Kidney (tissue), 22 donors: ENCODE measurements at places on chromosomes 16 and 17. TPM values are rescaled to one million over a fixed set of nuclear protein-coding genes. Genes with fewer than 3 reads are reported as not detected.

DNA sequence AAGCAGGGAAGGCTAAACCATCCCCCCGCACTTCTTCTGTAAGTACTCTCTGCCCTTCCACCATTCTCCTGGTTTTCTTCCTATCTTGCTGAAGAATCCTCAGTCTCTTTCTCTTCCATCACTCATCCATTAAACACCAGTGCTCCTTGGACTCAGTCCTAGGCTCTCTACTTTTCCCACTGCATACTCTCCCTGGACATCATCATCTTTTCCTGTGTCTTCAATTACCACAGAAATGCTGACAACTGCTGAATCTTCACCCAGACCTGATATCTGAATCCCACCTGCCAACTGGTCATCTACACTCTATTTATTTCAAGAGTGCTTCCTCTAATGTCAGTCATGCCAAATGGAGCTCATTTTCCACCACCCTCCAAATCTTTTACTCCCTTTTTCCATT is 53.8 kb upstream of the ARL6IP1 start:
- DNase-seq = no peak

- no peak for DNase-seq
Observed at GRCh38 chr16:85670840-85671239, 17.9 kb downstream of the GINS2 start.

Gene CACNG5
- not detected for total RNA-seq

Gene SREBF1
- total RNA-seq = 48.3 TPM

Gene EFCAB13
- 18.8 TPM for total RNA-seq

GRCh38 chr16:4769306-4769638 is 2.3 kb upstream of the ZNF500 start:
- DNase-seq = peak; percentile 21

DNA sequence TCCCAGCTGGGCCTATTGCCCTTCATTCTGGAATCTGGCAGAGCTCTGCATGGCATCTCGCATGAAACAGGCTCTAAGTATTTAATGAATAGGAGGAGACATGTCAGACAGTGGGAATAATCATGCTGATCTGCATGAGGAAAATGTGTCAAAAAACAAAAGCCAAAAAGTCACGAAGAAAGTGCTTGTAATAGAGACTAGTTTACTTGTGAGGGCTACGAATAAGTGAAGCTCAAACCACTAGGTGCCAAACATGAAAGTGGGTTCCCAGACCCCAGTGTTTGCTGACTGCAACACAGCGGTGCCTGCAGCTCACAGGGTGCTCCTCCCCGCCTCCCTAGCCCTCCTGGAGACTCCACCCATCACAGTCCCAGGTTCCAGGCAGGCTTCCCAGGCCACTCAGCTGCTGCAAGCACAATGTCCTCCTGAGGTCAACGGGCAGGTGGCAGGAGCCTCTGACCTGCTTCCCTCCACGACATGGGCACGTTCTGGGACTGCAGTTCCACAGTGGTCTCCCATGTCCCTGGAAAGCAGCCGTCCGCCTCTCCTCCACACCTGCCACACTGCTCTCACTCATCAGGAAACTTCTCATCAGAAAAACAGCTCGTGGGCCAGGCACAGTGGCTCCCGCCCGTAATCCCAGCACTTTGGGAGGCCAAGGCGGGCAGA is 96.5 kb downstream of the ANKRD11 start:
- DNase-seq = no peak

DNA sequence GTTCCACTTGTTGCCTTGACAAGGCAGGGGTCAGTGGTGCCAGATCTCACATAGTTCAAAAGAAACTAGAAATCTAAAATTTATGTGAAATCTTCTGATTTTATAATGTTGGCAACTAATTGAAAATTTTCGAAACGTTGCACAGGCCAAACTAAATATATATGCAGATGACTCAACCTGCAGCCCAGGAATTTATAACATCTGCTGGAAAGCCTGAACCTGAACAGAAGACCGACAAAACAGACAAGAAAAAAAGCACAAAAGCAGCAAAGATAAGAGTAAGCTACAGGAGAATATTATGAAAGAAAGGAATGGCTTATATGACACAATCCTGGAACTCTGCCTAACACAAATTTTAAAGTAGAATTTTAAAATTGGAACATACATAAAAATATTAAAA is 207.6 kb downstream of the CEP112 start:
- DNase-seq = no peak

- DNase-seq = no peak
Observed at GRCh38 chr16:73714976-73715375, 581.6 kb upstream of the PSMD7 start.

Gene ITGAD
- total RNA-seq = 0.13 TPM

Gene CLEC3A
- not detected for total RNA-seq

DNA sequence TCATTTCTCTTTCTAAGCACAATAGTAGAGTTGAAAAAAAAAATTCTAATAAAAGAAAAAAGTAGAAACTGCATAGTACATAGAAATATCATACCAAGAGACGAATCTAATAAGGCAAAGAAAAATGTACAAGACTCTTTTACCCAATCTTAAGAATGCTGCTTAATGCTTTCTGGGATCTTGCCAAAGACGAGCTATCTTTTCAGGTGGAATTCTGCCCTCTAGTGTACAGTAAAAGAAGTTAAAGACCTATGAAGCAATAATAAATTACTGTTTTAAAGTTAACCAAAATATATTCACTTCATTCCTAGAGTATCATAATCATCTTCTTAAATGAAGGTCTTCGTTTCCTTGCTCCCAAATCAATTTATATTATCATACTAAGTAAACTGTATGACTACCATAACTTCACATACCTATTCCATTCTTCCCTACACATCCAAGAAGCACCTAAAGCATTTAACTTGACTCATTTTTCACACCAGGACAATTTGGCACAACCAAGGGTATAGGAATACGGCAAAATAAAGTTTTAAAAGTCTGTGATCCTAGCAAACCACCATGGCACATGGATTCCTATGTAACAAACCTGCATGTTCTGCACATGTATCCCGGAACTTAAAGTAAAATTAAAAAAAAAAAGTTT is 47.7 kb downstream of the CFDP1 start:
- DNase-seq = peak; percentile 92

DNA sequence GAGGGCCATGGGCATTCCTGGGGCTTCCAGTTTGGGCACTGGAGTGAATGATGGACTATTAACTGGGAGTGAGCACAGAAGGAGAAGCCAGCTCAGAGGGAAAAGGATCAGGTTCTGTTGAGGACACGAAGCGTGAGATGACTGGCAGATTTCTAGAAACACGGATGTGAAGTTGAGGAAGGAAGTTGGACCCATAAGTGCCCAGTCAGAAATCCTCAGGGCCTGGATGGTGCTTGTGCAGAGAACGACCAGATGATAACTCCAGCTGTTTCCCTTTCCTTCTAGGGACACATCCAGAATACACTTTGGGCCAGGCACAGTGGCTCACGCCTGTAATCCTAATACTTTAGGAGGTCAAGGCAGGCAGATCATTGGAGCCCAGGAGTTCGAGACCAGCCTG is 23.3 kb upstream of the ANKRD40CL start:
- DNase-seq = no peak

- no peak for DNase-seq
Observed at GRCh38 chr17:1058423-1059130, 61.6 kb downstream of the TIMM22 start.

DNA sequence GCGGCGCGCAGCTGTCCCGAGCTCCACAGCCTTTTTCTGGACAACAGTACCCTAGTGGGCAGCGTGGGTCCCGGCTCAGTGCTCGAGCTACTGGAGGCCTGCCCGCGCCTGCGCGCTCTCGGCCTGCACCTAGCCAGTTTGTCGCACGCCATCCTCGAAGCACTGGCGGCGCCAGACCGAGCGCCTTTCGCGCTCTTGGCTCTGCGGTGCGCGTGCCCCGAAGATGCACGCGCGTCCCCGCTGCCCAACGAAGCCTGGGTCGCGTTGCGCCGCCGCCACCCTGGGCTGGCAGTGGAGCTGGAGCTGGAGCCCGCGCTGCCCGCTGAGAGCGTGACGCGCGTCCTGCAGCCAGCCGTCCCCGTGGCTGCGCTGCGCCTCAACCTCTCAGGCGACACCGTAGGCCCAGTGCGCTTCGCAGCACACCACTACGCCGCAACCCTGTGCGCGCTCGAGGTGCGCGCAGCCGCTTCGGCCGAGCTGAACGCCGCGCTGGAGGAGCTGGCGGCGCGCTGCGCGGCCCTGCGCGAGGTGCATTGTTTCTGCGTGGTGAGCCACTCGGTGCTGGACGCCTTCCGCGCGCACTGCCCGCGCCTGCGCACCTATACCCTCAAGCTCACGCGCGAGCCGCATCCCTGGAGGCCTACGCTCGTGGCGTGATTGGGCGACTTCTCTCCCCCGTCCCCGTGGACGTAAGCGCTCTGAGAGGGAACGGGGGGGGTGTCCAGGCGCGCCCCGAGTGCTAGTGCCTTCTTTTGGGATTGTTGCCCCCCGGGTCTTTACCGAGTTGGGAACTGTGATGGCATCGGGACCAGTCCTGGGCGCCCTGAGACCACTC is 1.2 kb upstream of the HSF4 start:
- peak; percentile 58 for DNase-seq

DNA sequence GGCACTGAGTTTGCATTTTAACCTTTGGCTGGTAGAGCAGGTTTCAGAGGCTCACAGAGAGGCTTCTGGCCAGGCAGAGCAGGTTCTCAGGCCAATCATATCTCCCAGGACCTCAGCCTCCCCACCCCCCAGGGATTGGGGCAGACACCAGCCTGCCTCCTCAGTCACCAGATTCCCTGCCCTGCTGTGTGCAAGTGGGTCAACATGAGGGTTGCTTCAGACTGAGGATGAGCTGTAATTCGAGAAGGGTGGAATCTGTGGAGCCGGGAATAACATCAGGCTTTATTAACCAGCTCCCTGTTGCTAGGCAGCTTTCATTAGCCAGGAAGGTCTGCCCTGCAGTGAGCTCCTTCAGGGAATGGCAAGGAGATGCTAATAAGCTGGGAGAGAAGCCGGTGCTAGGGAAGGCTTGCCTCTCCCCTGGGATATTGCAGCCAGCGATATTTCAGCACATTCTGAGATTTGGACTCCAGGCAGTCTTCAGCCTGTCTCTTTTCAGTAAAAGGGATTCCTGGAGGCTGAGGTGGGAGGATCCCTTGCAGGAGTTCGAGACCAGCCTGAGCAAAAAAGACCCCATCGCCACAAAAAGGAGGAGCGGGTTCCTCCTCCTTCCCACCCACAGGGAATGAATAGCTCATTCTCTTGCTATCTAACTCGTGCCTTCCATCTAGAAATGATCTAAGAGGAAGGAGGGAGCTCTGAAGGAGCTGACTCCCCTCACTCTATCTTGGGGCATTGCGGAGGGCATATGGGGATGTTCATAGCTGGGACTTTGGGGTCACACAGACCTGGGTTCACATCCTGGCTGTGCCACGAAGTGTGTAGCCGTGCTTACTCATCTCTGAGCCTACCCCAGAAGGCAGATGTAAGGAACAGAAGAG is 10.7 kb downstream of the SGSM2 start:
- DNase-seq = peak; percentile 85

GRCh38 chr17:8185582-8186445 is 4.2 kb downstream of the BORCS6 start:
- peak; percentile 92 for DNase-seq

Gene MT3
- total RNA-seq = not detected

DNA sequence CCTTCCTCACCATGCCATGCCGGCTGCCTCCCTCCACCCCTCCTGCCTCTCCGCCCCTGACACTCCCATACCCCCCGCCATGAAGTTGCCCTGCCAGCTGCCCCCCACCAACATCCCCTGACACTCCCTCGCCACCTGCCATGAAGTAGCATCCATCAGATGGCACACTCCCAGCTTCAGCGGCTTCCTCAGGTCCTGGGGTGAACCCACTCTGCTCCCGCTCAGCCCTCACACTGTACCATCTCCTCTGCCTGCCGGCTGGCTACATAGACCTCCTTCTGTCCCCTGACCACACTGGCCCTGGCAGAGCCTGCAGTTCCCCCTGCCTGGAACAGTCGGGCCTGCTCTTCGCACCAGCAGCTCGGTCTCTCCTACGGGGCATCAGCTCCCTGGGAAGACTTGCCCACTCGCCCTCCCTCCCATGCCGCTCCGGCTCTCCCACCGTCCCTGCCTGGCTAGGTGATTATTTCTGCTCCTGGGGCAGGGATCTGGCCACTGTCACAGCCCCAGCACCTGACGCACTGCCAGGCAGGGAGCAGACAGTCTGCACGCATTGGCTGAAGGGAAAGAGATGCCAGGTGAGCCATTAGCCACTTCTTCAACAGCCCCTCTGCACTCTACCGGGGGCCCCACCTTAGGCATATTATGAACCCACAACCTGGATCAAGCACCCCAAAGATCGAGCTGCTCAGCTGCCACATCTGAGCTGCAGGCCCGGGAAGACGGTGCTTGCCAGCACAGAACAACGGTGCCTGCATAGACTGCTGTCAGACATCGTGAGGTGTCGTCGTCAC is 9.0 kb downstream of the CANT1 start:
- DNase-seq = no peak

DNA sequence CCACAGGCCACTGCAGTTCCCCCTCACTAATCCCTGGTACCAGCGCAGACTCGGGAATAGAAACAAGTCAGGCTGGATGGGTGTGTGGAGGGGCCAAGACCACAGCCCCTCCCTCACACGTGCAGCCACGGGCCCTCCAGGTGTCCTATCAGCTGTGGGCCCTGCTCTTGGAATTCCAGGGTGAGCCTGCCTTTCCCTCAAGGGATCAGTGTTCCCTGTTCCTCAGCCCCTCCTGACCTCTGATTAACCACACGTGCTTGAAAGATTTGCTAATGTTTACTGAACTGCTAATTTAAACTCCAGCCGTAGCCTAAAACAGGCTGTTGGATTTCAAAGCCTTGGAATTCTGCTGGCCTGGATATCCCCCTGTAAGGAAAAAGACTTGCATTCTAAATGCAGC is 146.4 kb downstream of the SOCS1 start:
- peak; percentile 47 for DNase-seq

GRCh38 chr16:79049040-79049439 is 551.5 kb downstream of the MAF start:
- DNase-seq = no peak

Gene PRCD
- 2.2 TPM for total RNA-seq

Gene MYO15A
- total RNA-seq = 1.3 TPM

Gene TK2
- 44.2 TPM for total RNA-seq

DNA sequence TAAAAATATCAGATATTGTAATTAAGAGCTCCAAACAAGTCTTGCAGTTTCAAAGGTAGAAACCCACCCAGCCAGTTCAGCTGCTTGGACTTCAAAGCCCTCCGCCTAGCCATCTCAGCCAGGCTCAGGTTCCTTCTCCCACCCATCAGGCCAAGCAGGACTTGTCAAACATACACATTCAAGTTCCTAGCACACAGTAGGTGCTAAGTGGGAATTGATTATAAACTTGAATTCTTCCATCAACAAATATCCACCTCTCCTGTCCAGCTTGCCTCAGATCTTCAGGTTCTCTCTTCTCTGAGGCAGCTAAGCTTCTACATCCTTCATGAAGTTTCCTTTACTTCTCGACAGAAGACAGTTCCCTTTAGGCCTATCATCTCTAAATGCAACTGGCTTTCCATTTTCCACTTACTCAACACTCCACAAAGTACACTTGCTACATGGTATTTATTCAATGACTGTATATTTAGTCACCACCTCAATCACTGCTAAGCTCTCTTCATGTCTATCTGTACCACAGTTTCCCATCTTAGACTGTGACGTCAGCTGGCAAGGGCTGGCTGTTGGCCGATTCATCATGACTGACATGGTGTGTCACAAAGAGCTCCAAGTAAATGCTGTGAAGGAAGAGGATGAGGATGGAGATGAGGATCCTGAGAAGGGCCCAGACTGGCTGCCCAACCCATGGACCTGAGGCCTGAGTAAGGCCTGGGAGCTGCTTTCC is 13.3 kb upstream of the COG7 start:
- no peak for DNase-seq
